Choroid plexus epithelial cell (primary cell): ENCODE measurements at places on chromosomes 12 and 14.

DNA sequence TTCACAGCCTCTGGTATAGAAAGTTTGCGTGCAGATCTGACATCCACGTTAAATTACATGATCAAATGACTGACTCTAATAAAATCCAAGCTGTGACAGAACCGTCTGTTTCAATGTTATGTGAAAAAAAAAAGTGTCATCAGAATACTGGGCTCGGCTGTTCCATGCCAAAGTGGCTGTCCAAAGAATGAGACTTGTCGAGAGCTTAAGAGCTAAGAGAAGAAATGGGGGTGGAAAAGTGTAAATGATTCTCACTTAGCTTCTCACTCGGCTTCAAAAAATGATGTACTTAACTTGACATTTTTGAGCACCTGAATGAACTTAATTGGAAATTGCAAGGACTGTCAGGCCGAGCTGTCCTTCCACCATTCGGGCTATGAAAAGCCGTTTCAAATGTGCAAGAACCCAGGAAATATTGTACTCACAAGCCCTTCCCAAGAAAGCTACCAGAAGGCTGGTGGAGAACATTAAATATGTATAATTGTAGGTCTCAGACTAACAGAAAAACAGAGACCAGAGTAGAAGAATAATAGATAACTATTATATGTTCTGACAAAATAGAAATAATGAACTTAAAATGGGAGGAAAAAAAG is 78.0 kb downstream of the DIO3 start:
- DNase-seq = no peak

DNA sequence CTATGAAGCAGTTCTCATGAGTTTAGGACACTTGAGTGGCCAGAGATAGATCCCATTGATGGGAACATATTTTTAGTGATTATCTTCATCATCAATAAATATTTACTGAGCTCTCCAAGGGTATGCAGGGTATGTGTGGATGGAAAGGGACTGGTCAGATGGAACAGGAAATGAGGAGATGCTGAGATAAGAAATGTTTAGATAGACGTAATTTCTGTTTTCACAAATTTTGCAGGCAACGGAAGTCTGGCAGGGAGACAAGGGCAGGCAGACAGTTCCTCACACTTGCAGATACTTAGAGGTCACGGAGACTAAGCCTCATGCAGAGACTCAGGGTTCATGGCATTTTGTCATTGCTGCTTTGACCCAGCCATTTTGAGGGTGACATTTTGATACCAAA is 24.3 kb downstream of the BCL2L14 start:
- DNase-seq = peak; percentile 57

DNA sequence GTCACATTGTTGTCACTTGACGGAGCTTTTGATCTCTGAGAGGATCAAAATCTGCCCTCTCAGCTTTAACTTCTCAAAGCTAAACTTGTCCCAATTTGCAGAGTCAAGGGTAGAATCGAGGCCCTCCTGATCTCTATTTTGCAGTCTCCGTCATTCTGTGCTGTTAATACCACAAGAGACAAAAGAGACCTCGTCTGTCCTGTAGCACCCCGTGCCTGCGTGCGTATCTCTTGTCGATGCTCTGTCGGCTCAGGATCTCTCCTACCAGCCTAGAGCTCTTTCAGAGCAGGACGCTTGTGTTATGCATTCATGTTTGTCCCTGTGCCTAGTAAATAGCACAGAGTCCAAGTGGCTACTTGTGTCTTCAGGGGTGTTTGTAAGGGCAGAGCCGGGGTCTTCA is 5.1 kb downstream of the EVL start:
- no peak for DNase-seq

- peak; percentile 54 for DNase-seq
These were observed 29.3 kb downstream of the CD9 start for GRCh38 chr12:6229224-6230218.

DNA sequence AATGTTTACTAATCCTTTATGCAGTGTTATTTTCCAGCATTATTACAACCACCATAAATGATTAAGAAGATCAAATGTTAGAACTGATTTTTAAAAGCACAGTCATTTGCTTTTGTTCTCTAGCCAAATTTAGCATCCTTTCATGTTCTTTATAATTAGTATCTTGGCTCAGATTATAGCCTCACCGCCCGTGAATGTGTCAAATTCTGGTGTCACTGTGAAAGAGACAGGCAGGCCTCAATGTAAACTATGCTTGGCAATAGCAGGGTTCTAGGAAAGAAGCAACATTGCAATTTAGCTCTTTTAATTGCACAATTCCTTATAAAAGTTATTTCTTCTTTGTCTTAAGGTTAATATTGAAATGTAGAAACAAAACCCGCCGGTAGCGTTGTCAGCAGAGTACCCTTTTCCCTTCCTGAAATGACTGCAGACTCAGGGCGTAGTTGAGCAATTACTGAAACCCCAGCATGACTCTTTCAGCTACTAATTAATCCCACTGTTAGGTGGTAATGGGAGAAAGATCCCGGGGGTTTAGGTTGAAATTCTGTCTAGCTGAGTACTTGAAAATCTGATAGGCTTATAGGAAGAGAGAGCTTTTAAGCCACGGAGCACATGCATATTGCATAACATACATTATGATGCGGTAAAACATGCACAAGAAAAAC is 1600.5 kb upstream of the SEL1L start:
- no peak for DNase-seq

- DNase-seq = peak; percentile 30
These were observed 14.9 kb downstream of the AKAP6 start for GRCh38 chr14:32343926-32344430.

- DNase-seq = no peak
These were observed 38.6 kb downstream of the GLT1D1 start for GRCh38 chr12:128891856-128892255.

DNA sequence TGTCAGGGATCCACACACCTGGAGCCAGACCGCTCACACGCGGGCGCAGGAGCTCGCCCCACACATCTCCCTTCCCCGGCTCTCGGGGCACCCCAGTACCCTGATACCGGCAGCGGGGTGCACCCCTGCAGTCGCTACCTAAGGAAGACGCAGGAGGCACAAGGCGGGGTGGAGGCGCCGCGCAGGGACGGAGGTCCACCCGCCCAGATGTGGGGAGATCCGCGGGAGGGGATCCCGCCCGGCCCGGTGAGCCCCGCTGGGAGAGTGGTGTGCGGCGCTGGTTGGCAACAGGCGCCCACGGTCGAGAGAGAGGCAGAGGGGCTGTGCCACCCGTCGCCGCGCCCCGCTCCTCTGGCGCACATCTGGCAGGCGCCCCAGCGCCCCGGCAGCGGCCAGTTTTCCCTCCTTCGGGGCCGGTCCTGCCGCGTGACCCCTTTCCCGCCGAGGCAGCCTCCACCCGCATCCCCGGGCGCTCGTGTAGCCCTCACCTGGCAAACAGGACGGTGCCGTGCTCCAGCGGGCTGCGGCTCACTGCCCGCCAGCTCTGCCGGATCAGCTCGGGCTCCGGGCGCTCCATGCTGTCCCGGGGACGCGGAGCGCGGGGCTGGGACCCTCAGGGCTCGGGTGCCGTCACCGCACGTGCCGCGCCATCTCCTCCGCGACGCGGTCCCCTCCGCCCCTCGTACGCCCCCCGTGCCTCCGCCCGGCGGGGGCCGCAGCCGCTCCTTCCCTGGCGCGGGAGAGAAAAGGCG is 469 bp downstream of the NGB start:
- no peak for DNase-seq

DNA sequence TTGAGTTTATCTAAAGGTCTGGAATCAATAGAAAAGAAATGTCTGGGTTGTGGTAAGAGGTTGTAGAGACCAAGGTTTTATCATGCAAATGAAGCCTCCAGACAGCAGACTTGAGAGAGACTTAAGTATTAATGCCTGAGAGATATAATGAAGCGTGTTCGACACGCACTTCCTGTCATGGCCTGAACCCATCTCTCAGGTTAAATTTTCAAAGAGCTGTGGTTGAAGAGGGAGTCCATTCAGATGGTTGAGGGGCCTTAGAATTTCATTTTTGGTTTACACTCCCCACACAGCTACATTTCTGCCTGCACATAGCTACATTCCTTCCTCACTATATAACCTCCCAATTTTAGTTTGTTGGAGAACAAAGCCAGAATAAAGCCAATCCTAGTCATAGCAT is 10.1 kb upstream of the CLEC12A start:
- DNase-seq = no peak

DNA sequence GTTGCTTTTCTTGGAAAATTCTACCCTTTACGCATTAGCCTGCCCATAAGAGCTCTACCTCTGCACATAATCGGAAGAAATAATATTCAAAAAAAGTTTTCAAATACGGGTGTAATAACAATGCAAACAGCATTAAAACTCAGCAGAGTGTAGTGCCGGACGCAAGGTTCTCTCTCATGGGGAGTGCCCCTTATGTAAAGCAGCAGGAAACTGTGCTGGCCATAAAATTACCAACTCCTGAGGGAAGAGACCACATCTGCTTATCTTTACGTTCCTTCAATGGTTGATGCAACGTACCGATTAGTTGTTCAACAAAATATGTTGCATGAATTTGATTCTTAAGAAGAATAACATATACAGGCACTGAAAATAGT is 118.7 kb upstream of the TMCC3 start:
- peak; percentile 34 for DNase-seq

DNA sequence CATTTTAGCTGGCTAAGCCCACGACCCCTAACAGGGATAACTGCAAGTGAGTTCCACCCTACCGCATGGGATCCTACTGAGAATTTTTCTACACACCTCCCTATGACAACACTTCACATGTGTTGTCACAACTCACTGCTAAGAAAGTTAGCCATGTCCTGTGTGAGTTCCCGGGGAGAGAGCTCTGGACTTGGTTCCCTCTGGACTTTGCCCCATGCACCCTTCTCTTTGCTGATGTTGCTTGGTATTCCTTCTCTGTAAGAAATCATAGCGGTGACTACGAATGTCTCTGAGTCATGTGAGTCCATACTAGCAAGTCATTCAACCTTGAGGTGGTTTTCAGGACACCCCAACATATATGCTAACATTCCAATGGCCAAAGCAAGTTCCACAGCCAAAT is 9.5 kb upstream of the CDKN3 start:
- no peak for DNase-seq

DNA sequence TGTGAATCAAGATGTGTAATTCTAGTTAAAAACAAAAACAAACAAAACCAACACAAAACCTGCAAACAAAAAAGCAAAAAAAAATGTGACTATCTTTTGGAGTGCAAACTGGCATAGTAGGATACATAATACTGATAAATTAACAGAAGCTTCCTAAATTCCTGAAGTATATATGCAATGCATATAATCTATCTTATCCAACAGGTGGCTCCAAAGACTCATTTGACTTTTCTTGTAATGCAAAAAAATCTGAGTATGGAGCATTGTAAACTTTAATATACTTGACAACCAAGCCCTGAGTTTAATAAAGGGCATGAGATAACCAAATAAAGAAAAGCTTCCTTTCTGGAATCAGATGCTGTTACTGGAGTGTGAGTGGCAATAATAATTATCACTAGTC is 1003.6 kb downstream of the FSCB start:
- DNase-seq = no peak

GRCh38 chr14:34633742-34634141 is 3.8 kb upstream of the SNX6 start:
- no peak for DNase-seq

- no peak for DNase-seq
These were observed 1162.4 kb downstream of the SLC16A7 start for GRCh38 chr12:60758224-60758623.

- DNase-seq = no peak
These were observed 165.6 kb upstream of the TMCC3 start for GRCh38 chr12:94815958-94816357.

GRCh38 chr12:14303661-14304155 is 61.8 kb upstream of the ATF7IP start:
- no peak for DNase-seq

GRCh38 chr14:40119765-40120164 is 687.5 kb upstream of the FBXO33 start:
- no peak for DNase-seq

DNA sequence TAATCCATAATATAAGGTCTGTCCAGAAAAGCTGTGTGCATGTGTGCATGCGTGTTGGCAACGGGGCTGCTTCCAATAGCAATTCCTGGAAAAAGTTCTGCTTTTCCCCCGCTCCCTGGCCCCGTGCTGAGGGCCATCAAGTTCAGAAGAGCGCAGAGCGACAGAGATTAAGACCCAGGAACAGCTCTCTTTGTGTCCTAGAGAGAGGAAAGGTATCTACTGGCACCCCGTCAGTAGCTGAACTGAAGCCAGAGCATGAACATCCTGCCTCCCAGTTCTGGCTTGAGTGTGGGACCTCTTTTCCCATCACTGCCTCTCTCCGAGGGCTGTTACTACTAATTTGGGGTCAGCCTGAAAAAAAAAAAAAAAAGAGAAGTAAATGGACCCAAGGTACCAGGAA is 15.5 kb downstream of the HDAC7 start:
- DNase-seq = no peak

- DNase-seq = no peak
These were observed 269.9 kb downstream of the RPL10L start for GRCh38 chr14:46381674-46382073.

DNA sequence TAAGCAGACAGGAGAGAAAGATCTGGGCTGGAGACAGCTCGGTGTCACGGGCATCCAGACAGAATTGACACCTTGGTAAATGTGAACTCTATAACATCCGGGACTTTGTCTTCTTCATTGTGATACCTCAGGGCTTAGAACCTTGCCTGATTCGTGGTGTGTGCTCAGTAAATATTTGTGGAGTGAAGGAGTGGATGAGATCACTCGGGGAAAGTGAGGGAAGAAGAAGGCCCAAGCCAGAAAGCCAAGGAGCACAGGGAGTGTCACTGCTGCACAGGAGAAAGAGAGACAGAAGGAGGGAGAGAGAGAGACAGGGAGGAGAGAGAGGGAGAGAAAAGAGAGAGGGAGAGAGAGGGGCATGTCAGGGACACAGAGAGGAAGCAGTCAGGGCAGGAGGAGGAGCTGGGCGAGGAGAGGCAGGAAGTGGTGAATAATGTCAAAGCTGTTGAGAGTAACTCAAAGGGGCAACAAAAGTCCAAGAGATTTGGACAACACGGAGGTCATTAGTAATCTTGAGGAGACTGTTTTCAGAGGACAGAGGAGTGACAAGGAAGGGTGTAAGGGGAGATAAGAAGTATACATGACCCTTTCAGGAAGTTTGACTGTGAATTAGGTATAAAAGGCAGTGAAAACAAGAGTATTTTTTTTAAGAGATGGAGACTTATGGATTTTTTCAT is 141.6 kb upstream of the MAX start:
- peak; percentile 48 for DNase-seq

DNA sequence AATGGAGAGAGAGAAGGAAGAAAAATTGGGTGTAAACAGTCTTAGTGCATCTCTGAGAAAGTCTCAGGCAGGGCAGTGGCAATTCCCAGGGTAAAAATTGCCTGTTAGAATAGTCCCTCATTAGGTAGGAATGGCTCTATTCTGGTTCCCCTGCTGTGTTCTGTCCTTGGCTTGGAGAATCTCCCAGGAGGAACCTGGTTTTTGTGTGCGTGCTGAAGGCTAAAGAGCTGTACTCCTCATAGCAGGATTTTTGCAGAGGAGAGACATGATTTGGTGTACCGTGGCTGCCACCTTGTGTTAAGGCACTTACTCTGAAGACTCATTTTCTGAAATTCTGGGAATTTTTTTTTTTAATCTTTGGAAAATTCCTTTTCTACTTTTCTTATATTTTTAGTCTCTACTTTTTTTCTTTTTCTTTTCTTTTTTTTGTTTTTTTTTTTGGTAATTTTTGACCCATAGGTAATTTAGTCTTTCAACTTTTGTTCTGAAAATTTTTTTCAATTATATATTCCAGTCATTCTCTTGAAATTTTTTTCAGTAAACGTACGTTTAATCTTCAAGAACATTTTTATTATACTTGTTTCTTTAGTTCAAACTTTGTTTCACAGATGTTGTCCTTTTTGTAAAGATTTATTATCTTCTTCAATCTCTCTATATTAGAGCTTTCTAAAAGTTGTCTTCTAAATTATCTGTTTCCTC is 63.8 kb downstream of the FBXO33 start:
- DNase-seq = peak; percentile 91
